ENCODE measurements at places on chromosomes 11 and 22.

DNA sequence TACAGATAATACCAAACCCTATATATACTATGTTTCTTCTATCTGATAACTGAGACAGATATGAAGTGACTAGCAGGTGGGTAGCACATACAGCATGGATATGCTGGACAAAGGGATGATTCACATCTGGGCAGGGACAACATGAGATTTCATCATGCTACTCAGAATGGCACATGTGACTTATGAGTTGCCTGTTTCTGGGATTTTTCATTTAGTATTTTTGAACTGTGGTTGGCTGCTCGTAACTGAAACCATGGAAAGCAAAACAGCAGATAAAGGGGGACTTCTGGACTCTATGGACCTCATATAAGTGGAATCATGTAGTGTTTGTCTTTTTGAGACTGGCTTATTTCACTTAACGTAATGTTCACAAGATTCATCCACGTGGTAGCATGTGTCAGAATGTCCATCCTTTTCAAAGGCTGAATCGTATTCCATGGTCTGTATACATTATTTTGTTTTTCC lies 883.0 kb downstream of the TBC1D22A start:
- no peak for ATAC-seq

GRCh38 chr22:41856469-41856868 lies 23.6 kb downstream of the SREBF2 start:
- no peak for ATAC-seq

- peak; percentile 22 for ATAC-seq
Measured at GRCh38 chr22:39240831-39241793, 3.7 kb downstream of the PDGFB start.

GRCh38 chr11:32343325-32344008 lies 91.9 kb downstream of the WT1 start:
- ATAC-seq, result peak; percentile 44

- peak; percentile 60 for ATAC-seq
Measured at GRCh38 chr22:20429254-20430100, 8.1 kb downstream of the SCARF2 start.

GRCh38 chr22:36087784-36088183 lies 59.2 kb upstream of the RBFOX2 start:
- no peak for ATAC-seq

GRCh38 chr11:118666371-118666770 lies 13.1 kb downstream of the TREH start:
- ATAC-seq, result no peak

- no peak for ATAC-seq
Measured at GRCh38 chr22:30806391-30806861, 111.8 kb downstream of the OSBP2 start.

DNA sequence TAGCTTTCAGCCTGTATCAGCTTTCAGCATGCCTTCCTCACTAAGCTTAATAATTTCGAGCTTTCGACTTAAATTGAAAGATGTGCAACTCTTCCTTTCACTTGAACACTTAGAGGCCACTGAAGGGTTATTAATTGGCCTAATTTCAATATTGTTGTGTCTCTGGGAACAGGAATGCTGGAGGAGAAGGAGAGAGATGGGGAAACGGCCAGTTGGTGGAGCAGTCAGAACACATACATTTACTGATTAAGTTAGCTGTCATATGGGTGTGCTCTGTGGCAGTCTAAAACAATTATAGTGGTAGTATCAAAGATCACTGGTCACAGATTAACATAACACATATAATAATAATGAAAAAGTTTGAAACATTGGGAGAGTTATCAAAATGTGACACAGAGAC lies 106.2 kb downstream of the LRRC32 start:
- ATAC-seq, result no peak

DNA sequence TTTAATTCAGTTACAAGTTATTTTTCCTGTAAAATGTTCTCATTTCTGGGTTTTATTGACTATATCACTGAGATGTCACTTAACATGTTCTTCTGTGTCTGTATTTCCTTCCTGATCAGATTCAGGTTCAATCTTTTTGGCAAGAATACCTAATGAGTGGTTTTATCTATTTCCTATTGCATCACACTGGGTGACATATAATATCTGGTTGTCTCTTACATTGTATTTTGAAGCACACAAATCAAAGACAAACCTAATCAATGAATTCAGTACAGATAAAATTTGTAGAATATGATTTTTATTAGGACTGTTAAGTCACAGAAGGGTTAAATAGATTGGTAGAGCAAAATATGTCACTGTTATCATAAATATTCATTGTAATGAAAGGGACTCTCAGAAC lies 60.4 kb downstream of the BCL2L13 start:
- no peak for ATAC-seq

DNA sequence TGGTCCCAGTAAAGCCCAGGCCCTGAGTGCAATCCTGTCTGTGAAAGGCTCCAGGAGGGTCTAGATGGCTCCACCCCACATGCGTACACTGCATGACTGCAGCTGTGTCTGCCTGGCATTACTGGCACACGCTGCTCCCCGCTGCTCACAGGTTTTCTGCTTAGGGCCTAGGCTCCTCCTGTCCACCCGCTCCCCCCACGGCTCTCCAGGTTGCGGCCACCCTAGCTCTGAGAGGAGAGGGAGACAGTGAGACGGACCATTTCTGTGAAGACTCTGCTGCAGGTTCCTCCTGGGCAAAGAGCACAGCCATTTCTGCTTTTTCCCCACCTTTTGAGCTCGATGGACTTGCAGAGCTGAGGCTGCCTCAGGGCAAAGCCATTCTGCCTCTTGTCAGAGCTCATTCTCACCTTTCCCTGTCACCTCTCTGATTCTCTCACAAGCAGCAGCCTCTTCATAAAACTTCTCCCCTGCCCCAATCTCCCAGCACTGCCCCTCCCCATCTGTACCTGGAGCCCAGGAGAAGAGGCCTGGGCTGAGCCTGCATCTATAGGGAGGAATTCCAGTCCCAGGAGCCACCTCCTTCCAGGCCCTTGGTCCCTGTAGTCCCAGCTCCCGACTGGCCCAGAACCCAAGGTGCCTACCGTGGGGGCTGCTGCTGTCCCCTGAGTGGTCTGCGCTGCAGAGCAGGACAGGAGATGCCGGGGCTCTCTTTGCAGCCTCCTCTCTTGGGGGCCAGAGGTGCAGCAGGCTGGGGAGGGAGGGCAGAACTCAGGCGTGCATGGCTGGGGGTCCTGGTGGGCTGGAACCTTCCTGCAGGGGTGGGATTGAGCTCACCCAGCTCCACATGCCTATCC lies 433.7 kb upstream of the B3GAT1 start:
- ATAC-seq, result no peak

DNA sequence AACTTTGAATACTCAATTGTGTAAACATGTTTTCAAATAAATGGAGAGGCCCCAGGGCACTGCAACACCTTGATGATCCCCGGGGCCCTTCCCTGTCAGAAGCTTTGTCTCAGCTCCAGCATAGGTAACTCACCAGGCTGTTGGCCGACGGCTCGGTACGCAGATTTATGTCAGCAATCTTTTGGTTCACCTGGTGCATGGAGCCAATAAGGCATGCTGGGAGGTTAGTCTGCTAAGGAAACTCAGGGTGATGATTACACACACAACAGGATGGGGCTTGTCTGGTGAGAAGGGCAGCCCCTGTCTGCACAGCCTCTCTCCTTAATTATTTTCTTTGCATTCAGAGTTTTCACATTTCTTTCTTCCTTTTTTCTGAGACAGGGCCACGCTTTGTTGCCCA lies 10.8 kb downstream of the FAM227A start:
- no peak for ATAC-seq

- no peak for ATAC-seq
Measured at GRCh38 chr11:11217929-11218628, 135.0 kb downstream of the CSNK2A3 start.

DNA sequence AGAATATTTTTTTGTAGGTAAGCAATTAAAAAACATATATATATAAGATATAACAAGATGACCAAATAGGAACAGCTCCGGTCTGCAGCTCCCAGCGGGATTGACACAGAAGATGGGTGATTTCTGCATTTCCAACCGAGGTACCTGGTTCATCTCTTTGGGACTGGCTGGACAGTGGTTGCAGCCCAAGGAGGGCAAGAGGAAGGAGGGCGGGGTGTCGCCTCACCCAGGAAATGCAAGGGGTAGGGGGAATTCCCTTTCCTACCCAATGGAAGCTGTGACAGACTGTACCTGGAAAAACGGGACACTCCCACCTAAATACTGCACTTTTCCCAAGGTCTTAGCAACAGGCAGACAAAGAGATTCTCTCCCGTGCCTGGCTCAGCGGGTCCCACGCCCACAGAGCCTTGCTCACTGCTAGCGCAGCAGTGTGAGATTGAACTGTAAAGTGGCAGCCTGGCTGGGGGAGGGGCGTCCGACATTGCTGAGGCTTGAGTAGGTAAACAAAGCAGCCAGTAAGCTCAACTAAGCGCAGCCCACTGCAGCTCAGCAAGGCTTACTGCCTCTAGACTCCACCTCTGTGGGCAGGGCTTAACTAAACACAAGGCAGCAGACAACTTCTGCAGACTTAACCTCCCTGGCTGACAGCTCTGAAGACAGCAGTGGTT lies 163.8 kb downstream of the CWF19L2 start:
- no peak for ATAC-seq

GRCh38 chr11:81004576-81004975 lies 1563.7 kb upstream of the TENM4 start:
- no peak for ATAC-seq

- ATAC-seq, result no peak
Measured at GRCh38 chr11:82191695-82192094, 542.0 kb downstream of the FAM181B start.

GRCh38 chr11:17396598-17397310 lies 8.3 kb upstream of the KCNJ11 start:
- ATAC-seq, result no peak

- ATAC-seq, result no peak
Measured at GRCh38 chr22:17743661-17744411, 30.4 kb downstream of the BID start.

DNA sequence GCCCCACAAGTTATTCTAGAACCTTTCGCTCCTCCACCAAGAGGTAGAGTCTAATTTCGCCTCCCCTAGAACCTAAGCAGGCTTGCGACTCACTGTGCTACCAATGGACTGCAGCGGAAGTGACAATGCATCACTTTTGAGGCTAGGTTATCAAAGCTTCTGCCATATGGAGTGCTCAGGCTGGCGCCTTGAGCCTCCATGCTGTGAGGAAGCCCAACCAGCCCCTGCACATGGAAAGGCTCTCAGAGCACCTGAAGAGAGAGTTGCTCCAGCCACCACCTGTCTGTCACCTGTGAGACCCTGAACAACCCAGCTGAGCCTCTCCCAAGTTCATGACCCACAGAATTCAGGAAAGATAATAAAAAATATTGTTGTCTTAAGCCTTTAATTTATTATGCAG lies 29.3 kb upstream of the CBX7 start:
- ATAC-seq, result no peak

- ATAC-seq, result no peak
Measured at GRCh38 chr11:134503596-134503995, 91.6 kb upstream of the B3GAT1 start.

DNA sequence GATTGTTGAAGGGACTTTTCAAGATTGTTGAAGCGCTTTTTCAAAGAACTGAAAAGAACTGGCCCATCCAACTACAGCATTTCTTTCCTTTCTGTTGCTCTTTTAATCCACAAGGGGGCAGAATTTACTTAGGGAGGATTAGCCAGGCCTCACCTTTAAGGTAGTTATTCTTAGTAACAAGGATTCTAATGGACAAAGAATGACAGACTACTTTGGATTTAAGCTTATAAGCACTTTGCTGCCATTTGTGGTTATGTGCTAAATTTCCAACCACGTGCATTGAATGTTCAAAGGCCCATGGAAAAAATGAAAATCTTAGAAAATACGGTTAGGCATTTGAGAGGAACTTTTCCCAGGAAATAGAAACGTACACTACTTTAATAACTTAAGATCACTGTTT lies 49.5 kb upstream of the HSPA8 start:
- peak; percentile 44 for ATAC-seq

GRCh38 chr11:135004495-135004894 lies 592.5 kb upstream of the B3GAT1 start:
- no peak for ATAC-seq

GRCh38 chr11:122984186-122985011 lies 2.8 kb upstream of the BSX start:
- ATAC-seq, result peak; percentile 17

- peak; percentile 12 for ATAC-seq
Measured at GRCh38 chr11:109945626-109946321, 147.4 kb upstream of the ZC3H12C start.

DNA sequence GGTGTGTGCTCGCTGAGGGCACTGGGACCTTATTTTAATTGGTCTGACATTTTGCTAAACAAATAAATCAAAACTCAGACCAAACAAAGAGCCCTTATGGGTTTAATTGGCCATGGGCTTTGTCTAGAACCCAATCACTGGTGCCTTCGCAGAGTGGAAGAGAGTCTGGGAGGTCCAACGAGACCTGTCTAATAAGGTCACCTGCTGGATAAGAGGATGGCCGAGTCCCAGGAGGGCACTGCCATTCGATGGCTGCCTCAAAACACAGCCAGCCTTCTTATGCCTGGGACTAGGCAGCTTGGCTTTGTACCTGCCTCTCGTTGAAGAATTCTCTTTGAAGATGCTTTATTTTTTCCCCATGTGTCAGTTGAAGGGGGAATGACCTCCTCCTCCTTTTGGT lies 171.1 kb downstream of the CEP164 start:
- ATAC-seq, result no peak

GRCh38 chr11:33387581-33387980 lies 130.4 kb downstream of the HIPK3 start:
- ATAC-seq, result no peak

- ATAC-seq, result no peak
Measured at GRCh38 chr11:12005476-12005875, 3.0 kb downstream of the DKK3 start.

- ATAC-seq, result no peak
Measured at GRCh38 chr22:33380789-33381530, 322.8 kb upstream of the SYN3 start.

GRCh38 chr11:126384449-126385070 lies 29.1 kb downstream of the ST3GAL4 start:
- no peak for ATAC-seq

Measured in activated CD4-positive, CD25-positive, alpha-beta regulatory T cell treated with anti-CD3 and anti-CD28 coated beads, Interleukin-2, amount 50 U/mL, for 24 hours (primary cell).